ENCODE measurements at places on chromosomes 5 and 9.

DNA sequence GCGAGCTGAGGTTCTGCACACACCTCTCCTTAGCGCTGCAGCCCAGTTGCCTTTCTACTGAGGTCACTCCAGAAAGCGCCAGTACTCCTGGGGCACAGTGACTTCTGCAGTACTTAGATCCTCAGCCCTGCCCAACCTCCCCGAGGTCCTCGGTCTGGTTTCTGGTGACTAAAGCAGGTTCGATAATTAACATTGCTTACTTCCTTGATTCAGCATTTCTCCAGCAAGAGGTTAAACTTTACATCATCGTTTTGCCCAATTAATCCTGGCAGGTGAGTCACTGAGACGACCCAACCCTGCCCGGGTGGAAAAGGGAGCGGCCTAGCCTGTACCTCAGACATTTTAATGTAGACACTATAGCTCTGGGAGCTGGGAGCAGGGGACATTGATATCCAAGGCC is 77.6 kb downstream of the PLAC8L1 start:
- DNase-seq = no peak

GRCh38 chr5:84118551-84118950 is 266.1 kb downstream of the EDIL3 start:
- DNase-seq = no peak

- DNase-seq = no peak
Measured at GRCh38 chr5:145495741-145496140, 339.4 kb downstream of the PRELID2 start.

- no peak for DNase-seq
Measured at GRCh38 chr9:107723015-107723414, 233.4 kb upstream of the KLF4 start.

- peak; percentile 62 for DNase-seq
Measured at GRCh38 chr5:33969572-33970452, 14.7 kb downstream of the SLC45A2 start.

- peak; percentile 9 for DNase-seq
Measured at GRCh38 chr5:158875272-158875679, 224.4 kb downstream of the EBF1 start.

GRCh38 chr9:108673386-108673785 is 182.4 kb downstream of the ACTL7B start:
- no peak for DNase-seq

DNA sequence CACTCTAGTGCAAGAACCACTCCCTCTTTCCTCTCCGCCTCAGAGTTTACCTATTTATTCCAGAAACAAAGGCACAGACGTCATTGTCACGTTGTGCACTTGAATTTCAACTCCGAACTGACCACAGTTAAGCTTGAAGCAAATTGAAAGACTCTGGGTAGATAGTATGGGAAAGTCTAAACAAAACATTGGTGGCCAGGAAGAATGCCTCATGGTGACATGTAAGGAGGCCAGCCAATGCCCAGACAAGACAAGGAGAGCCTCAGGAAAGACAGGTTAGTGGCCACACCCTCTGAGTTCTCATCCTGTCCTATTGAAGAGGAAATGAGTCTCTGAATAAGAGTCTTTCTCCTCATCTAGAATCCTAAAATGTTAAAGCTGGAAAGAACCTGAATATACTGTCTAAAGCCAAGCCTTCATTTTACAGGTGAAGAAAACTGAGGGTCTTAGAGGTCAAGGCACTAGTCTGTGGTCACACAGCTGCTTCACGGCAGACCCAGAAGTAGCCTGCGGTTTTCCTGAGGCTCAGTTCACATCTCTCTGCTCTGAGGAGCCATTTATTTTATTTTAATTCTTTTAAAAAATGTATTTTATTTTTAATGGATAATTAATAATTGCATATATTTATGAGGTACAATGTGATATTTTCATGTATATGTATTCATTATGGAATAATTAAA is 30.2 kb downstream of the ZFAND5 start:
- no peak for DNase-seq

DNA sequence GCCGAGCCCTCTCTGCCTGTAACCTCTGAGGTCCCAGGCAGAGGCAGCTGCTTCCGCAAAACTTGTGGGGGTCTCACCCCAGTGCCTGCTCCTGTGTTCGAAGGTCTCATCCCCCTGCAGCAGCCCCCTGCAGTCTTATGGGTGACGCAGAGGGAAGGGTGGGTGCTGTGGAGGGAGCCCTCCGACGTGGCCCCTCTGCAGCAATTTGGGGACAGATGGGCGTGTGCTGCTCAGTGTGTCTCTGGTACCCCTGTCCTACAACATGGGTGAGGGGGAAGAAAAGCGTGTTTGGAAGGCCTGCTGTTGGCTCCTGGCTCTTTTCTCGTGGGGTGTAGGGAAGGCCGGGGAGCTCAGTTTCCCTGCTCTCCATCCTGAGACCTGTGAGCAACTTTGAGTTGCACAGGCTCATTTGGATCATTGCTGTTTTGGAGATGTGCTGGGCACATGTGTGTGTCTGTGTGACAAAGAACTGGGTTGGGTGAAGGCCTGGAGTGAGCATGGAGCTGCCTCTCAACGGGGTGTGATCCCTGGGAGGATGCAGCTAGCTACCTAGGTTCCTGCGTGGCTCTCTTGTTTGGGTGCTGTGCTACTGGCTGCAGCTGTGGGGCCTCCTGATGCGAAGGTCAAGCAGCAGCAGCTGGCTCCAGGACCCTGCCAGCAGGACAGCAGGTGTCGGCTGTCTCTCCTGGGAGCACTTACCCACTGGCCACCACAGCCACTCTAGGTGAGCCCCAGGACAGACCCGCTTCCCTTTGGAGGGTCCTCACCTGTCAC is 179.6 kb upstream of the PITX1 start:
- no peak for DNase-seq

GRCh38 chr5:164352695-164353094 is 847.3 kb downstream of the MAT2B start:
- DNase-seq = no peak

GRCh38 chr5:64213011-64213410 is 47.4 kb downstream of the RNF180 start:
- DNase-seq = no peak

DNA sequence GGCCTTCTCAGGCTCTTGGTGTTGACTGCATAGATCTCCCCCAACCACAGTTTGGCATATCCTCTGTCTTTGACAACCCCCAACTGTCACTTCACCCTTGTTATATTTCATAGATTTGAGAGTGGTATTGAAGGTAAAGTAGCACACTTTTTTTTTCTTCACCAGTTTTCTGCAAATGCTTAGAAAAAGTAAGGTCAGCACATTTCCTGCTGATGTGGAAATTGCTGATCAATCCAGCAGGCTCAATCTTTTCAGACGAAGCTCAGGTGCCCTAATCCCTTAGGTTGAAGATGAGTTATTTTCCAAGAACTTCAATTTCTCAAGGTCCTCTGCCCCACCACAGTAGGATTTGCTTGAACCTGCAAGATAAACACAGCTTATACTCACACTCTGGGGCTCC is 38.5 kb upstream of the ANKRD31 start:
- DNase-seq = no peak

DNA sequence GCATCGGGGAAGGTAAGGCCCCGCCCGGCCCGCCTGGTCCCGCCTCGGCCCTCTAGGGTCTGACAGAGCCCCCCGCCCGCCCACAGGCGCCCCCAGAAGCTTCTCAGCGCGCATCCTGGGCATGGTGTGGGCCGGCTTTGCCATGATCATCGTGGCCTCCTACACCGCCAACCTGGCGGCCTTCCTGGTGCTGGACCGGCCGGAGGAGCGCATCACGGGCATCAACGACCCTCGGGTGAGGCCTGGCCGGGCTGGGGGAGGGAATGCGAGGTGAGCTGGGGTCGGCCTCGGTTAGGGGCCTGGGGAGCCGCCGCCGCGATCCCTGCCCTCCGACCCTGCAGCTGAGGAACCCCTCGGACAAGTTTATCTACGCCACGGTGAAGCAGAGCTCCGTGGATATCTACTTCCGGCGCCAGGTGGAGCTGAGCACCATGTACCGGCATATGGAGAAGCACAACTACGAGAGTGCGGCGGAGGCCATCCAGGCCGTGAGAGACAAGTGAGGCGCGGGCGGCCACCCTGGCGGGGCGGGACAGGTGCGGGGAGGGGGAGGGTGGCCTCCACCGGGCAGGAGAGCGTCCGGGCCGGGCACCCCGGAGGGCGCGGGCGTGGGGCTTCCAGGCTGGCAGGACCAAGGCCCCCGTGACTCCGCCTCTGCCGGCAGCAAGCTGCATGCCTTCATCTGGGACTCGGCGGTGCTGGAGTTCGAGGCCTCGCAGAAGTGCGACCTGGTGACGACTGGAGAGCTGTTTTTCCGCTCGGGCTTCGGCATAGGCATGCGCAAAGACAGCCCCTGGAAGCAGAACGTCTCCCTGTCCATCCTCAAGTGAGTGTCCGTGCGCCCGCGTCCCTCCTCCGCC is 7.1 kb downstream of the LRRC26 start:
- no peak for DNase-seq

DNA sequence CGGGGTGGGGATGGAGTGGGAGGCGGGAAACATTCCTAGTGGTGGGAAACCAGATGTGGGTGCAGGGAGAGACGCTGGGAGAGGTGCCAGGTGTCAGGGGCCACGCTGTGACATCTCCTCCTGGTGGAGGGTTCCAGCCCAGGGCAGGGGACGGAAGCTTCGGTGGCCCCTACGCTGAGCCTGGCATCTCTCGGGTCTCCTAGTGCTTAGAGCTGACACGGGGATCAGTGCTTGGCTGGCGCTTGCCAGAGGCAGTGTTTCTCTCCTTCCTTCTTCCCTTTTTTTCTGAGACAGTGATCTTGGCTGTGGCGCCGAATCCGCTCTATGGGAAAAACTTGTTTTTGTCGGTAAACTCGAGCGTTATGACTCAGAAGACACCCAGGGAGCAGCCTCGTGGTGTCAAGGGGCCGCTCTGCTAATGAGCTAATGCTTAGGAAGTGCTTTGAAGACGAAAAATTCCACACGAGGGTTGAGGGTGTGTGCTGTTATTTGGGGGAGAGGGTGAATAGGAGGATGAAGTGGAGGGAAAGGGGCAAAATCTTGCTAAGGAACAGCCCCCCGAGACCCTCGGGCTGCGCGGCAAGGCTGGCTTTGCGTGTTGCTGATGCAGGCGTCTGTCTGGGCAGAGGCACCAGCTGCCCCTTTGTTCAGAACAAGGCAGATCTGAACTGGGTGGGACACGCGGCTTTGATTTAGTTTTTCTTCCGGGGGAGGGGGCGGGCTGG is 20.4 kb upstream of the IER5L start:
- no peak for DNase-seq

GRCh38 chr9:115671236-115671962 is 482.2 kb upstream of the PAPPA start:
- no peak for DNase-seq

DNA sequence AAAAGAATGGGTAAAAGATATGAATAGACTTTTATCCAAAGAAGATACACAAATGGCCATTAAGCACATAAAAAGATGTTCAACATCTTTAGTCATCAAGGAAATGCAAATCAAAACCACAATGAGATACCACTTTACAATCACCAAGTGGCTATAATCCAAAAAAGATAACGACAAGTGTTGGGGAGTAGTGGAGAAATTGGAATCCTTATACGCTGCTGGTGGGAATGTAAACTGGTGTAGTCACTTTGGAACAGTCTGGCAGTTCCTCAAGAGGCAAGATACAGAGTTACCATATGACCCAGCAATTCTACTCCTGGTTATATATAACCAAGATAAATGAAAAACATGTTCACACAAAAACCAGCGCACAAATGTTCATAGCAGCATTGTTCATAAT is 234.9 kb downstream of the SPATA31D1 start:
- DNase-seq = no peak

DNA sequence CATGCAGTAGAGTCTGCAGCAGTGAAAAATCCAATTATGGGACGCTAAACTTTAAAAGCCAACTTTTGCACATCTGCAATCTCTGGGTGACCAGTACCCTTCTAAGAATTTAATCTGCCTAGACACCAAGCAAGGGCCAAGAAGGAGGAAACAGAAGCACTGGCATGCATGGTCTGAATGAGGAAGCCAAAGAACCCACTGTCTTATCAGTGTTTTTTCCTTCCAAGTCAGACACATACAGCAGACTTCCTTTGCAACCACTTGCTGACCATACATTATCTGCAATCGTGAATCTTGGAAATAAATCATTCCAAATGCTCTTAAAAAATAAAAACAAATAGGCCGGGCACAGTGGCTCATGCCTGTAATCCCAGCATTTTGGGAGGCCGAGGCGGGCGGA is 65.9 kb downstream of the DEPDC1B start:
- no peak for DNase-seq

DNA sequence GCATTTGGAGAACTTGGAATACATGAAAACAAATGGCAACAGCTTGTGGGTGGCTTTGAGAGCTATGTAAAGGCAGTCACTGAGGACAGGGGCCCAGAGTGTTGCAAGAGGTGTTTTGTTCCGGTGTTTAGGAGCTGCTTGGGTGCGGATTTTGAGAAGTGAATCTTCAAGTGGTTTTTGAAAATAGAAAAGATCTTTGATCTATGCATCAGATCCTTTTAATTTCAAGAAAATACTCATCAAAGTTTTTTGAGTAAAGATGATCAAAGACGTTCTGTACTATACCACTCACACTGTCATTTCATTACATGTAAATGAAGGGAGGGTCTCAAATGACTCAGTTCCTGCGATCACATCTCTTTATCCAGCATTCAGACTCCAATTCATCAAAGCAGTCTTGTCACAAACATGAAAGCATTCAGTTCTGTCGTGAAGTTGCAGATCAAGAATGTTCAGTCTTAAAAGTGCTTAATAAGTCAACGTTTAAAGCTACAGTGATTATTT is 112.5 kb downstream of the WDR41 start:
- peak; percentile 75 for DNase-seq

DNA sequence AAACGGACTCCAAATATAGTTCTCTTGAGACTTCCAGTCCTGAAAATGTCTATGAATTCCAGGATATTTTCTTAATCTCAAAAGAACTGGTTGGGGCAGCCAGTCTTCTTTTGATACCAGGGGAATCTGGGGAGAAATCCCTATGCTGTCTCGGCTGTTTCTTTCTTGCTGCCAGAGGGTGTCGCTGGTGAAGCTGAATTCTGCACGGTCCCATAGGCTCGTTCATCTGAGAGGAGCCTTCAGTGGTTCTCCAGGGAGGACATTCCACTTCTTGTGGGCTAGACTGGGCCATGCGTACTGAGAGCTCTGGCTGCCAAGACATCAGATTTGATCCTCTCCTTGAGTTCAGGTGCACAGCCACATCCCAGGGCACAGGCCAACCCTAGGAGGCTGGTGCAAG is 155.0 kb upstream of the CLINT1 start:
- DNase-seq = peak; percentile 44

- DNase-seq = no peak
Measured at GRCh38 chr5:158658446-158659230, 441.1 kb downstream of the EBF1 start.

DNA sequence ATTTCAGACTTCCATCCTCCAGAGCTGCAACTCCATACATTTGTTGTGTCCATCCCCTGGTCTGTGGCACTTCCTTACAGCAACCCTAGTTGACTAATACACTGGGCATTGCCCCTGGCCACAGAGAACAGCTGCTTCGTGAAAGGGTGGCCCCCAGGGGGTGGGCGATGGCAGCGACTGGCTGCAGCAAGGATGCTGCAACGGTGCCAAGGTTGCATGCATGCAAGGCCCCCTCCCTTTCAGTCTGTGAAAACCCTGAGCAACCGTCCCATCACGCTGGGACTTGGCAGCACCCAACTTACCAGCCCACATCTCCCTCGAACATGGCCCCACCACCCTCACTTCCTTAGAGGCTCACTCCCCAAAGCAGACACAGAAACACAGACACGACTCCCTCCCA is 162.5 kb downstream of the MED10 start:
- no peak for DNase-seq

Measured in GM13977 (cell line).